ENCODE measurements at places on chromosomes 13 and 19.

DNA sequence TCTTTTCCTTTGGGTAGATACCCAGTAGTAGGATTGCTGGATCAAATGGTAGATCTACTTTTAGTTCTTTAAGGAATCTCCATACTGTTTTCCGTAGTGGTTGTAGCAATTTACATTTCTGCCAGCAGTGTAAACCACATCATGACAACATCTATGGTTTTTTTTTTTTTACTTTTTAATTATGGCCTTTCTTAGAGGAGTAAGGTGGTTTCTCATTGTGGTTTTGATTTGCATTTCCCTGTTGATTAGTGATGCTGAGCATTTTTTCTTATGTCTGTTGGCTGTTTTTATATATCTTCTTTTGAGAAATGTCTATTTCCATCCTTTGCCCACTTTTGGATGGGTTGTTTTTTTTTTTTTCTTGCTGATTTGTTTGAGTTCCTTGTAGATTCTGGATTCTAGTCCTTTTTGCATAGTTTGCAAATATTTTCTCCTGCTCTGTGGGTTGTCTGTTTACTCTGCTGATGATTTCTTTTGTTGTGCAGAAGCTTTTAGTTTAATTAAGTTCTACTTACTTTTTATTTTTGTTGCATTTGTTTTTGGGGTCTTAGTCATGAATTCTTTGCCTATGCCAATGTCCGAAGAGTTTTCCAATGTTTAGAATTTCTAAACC, 38.8 kb downstream of the TDRD3 start:
- no peak for DNase-seq

DNA sequence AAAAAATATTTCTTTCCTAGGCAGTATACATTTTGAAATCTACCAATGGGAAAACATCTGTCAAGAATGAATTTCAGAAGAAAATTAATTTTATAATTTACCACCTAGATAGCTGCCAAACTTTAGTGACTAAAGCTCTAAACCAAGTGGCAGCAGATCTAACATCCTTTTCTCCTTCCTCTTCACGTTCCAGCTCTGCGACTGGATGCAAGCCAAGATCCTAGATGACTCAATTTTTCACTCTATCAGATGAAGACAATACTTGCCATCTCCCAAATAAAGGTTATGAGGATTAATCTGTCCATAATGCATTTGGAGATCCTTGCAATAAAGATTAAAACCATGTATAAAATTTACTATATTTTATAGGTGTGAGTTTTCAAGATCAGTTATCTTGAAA, 66.7 kb upstream of the MIR17HG start:
- no peak for DNase-seq

DNA sequence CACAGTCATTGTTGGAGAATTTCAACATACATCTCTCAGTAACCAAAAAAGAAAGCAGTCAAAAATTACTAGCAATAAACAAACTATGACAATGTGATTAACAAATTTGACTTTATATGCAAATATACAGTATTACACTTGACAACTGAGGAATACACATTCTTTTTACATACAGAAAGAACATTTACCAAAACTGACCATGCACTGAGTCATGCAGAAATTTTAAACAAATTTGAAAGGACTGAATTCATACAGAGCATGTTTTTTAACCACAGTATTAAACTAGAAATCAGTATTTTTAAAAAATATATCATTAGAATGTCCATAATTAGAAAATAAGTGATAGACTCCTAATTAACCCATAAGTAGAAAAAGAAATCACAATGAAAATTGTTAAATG, 420.1 kb downstream of the TBC1D4 start:
- DNase-seq: no peak

DNA sequence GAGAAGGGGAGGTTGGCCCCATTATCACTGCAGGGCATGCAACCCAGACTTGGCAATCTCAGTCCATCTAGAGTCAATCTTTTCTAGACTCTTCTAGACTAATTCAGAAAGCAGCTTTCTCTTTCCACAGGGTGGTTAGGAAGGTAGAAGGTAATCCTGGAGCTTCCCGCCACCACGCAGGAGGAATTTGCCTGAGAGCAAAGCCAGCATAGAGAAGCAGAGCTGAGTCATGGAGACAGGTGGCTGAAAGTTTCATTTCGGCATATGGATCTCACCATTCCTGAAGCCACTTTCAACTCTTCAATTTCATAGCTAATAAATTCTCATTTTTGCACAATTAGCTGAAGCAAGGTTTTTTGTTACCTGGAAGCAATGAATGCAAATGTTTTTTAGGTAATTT, 29.0 kb upstream of the FFAR2 start:
- DNase-seq: no peak

GRCh38 chr19:49879243-49879963, 1.9 kb downstream of the TBC1D17 start:
- no peak for DNase-seq

- DNase-seq: no peak
Measured at GRCh38 chr13:61013796-61014195, 401.9 kb downstream of the PCDH20 start.

DNA sequence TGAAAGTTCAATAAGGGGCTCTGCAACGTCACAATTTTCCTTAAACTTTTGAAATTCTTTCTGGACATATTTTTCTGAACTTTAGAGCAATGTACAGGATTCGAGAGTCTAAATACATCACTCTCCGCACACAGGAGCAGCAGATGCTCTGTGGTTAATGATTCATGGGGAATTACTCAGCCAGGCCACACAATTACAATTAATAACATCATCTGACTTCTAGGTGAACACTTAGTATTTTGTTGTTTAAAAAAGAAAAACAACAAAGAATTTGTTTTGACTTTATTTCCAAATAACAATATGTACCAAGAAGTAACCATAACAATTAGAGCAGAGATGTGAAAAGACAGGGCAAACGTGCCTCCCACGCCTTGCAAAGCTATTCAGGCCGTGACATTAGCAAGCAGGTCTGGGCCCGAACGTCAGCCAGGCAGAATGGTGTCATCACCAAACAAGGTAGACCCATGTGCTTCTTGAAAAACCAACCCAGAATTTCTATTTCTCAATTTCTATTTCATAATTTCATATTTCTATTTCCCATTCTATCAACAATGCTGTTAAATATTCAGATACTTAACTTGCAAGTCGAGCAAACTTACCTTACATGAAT, 236.3 kb downstream of the COL4A1 start:
- no peak for DNase-seq

DNA sequence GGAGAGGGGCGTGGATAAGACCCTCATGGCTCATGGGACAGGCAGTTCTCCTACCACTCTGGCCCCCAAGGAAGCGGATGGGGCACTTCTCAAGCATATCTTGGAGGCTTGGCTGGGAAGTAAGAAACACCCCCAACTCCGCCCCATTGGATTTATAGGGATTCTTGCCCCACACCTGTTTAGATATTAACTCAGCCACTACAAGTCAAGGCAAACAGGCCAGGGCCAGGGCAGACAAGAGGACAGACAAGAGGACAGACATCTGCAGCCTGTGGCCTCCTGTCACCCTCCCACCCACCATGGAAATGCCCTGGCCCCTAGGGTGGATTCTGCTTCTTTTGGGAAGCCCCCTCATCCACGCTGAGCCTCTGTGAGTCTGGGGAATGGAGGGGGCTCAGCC, 24.1 kb downstream of the RDH8 start:
- no peak for DNase-seq

GRCh38 chr19:16594131-16594586, 21.9 kb upstream of the SLC35E1 start:
- no peak for DNase-seq

GRCh38 chr13:114097893-114098688, 34.3 kb downstream of the RASA3 start:
- no peak for DNase-seq

- no peak for DNase-seq
Measured at GRCh38 chr13:82323101-82323500, 1559.2 kb downstream of the SLITRK1 start.

DNA sequence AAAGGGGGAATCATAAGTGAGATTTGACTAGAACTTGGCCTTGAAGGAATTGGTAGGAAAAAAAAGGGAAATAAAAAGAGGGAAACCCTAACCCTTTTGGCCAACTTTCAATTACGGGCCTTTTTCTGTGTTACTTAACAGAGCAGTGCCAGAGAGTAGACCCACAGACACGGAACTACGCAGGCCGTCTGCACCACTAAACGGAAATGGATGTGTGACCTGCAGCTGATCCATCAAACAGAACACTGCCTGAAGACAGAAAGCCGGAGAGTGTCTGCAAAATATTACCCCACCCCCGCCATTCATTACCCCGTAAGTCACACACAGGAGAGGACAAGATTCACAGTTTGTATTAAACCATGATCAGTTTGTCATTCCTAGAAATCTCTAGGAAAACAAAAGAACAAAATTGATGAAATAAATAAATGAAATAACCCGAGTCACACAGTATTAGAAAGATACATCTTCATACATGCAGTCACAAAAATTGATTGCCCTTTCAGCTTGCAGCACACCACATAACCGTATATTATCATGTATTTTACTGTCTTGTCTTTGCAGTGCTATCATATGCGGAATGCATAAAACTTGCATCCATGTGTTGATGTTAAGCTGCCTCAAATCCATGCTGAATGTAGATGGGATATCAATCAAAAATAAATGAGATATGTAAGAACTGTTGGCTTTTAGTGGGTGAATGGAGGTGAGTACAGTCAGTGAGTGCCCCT, 424.7 kb downstream of the IRS2 start:
- DNase-seq: no peak

DNA sequence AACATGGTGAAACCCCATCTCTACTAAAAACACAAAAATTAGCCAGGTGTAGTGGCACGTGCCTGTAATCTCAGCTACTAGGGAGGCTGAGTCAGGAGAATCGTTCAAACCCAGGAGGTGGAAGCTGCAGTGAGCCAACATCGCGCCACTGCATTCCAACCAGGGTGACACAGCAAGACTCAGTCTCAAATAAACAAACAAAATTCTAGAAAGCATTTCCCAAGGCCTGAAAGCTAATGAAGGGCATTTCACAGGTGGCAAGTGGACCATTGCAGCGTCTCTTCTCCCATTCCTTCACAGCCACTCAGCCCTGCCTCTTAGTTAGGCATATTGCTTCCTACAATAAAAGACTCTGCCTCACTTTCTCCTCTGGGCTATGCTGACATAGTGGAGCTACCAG, 13.5 kb upstream of the RXFP2 start:
- DNase-seq: no peak

GRCh38 chr13:94414708-94415107, 64.8 kb downstream of the DCT start:
- no peak for DNase-seq

GRCh38 chr13:25966086-25966485, 85.7 kb downstream of the SHISA2 start:
- no peak for DNase-seq

DNA sequence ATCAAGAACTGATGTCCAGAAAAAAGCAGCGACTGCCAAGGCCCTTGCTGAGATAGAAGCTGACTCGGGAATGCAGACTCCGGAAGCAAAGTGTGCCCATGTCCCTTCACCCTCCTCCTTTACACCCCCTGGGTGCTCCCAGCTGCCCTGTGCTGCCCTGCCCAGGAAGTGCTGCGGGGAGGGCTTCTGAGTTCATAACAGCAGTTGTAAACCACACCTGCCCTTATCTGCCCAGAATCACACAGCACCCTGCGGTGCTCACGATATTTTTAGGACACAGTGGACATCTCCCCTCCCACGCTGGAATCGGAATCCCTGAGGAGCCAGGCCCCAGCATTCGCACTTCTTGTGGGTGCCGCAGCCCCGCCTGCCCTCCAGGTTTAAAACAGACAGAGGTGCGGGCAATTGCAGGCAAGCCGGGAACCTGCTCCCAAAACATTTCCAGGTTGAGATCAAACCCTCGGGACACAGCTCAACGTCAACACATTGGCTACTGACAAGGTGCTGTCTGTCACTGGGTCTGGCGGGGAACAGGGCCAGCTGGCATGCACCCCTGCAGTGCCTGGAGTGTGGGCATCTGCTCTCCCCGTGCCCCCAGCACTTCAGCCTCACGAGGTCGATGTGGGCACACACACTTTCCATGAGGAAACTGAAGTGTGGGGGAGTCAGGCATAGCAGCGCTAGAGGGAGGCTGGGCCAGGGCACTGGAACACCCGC, 36.8 kb downstream of the RAB20 start:
- DNase-seq: no peak

DNA sequence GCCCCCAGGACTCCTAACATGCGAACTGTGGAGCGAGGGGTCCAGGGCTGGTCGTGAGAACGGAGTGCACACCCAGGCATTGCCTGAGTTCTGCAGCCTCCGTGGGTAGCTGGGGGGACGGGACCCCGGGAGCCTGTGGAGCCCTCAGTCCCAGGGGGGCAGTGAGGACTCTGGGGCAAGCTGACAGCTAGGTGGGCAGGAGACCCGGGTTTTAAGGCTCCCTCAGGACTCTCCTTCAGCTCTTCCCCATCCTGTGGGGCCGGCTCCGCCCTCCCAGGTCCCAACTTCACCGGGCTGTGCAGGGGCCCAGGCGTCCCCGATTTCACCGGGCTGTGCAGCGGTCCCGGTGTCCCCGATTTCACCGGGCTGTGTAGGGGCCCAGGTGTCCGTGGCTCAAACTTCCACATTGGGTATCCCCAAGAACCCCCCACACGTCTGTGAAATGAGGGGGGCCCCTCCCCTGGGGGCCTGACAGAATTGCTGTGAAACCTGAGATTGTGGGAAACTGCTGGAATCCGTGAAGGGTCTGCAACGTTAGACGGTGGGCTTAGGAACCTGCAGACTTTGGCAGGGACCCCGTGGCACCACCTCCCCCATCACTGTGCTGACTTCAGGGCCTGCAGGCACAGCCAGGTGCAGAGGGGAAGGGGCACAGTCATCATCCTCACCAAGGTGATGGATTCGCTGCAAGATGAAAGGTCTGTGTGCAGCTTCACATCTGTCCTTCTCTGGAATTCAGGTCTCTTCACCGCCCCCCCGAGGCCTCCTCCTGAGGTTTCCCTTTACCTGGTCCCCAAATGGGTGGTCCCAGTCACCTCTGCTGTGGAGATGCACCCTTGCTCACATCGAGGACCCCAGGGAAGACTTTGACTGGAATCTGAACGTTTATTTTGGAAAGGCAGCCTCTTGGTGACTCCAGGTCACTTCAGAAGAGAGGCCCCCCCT, 73.2 kb upstream of the MCF2L start:
- no peak for DNase-seq

- no peak for DNase-seq
Measured at GRCh38 chr13:114059428-114059827, 73.0 kb downstream of the RASA3 start.

DNA sequence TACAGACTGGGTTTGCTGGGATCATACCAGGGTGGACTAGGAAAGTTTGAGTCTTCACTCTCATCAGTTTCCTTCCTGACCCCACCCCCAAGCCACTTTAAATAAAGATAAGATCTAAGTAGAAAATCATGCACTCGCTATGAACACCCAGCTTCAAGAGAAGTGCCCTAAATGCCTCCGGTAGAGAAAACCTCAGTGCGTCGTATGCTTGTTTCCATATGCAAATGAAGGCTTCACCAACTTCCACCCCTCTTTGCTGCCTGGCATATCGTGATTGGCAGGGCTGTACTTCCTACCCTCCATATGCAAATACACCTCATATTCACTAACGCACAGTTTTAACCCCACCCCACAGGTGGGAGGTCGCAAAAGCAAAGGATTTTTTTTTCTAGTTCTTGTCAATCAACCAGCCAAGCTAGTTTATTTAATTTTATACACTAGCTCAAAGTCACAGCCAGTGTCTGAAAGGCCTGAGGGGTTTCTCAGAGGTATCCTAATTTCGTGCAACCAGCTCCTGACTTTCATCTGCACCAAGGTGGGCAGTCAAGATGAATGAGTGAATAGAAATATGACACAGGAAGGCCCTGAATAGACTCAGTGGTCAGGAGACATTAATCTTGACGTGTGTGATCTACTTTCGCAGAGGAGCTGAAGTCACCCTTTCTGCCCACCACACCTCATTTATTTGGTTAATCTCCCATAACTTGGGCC, 121.1 kb upstream of the TSHZ3 start:
- no peak for DNase-seq

GRCh38 chr13:20149762-20150161, 11.1 kb downstream of the GJA3 start:
- DNase-seq: no peak
